ENCODE measurements at places on chromosomes 4 and X.

- DNase-seq = no peak
These were observed 33.1 kb downstream of the IL15 start for GRCh38 chr4:141669501-141669900.

GRCh38 chr4:77040270-77040669, 35.5 kb downstream of the CCNI start:
- no peak for DNase-seq

GRCh38 chr4:100736641-100737451, 219.0 kb upstream of the EMCN start:
- no peak for DNase-seq

GRCh38 chr4:25075129-25075528, 44.4 kb upstream of the LGI2 start:
- no peak for DNase-seq

- peak; percentile 43 for DNase-seq
These were observed 32.6 kb downstream of the DOCK11 start for GRCh38 chrX:118528071-118528737.

DNA sequence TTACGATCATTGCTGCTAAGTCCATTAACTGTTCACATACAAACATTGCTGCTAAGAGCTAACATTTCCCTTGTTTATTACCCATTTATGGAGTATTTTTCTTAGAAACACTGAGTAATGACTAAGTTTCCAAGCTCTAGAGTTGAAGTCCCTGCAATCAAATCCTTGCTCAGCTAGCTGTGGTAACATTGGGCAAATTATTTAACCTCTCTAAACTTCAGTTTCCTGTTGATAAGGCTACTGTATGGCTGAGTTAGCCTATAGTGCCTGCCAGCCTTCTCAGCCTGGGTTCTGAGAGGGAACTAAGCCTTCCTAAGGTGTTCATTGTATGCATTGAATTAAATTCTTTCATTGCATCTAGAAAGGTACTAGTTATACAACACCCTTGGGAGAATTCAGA, 15.2 kb upstream of the SCOC start:
- DNase-seq = no peak

- no peak for DNase-seq
These were observed 164.6 kb downstream of the PRKX start for GRCh38 chrX:3548765-3549391.

DNA sequence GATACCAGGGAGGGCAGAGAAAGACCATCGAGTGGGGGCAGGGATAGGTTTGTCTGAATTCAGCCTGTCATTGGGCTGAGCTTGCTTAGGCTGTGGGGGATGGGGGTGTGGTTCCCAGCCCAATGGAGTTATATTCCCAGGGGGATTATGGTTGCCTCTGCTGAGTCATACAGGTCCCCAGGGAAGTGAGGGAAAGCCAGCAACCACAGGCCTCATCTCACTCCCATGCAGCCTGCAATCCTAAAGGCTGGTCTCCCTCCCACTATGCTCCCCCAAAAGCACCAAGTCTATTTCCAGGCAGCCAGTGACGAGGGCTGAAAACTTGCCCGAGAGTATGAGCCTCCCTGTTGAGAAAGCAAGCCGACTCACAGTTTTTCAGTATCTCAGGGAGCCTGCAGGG, 39.3 kb downstream of the AFM start:
- no peak for DNase-seq

GRCh38 chr4:175562111-175562510, 250.0 kb downstream of the GPM6A start:
- DNase-seq = no peak

Data from GM13976 (cell line).